ENCODE measurements at places on chromosomes 5 and 9. TPM values are rescaled to one million over a fixed set of nuclear protein-coding genes. Genes with fewer than 3 reads are reported as not detected.

Gene ZDHHC11
- total RNA-seq, result 7.7 TPM

Gene KIF2A
- 68.9 TPM for total RNA-seq

Gene TMEM215
- total RNA-seq, result 0.10 TPM

Gene EIF4E1B
- 0.33 TPM for total RNA-seq

Gene REXO4
- 28.5 TPM for total RNA-seq

Gene FRMPD1
- 0.03 TPM for total RNA-seq

Measured in H7 (cell line).